ENCODE measurements at places on chromosomes 7 and 10.

GRCh38 chr7:43265139-43265538, 152.7 kb downstream of the HECW1 start:
- DNase-seq: no peak

- no peak for DNase-seq
Measured at GRCh38 chr10:74859546-74859945, 33.1 kb downstream of the KAT6B start.

DNA sequence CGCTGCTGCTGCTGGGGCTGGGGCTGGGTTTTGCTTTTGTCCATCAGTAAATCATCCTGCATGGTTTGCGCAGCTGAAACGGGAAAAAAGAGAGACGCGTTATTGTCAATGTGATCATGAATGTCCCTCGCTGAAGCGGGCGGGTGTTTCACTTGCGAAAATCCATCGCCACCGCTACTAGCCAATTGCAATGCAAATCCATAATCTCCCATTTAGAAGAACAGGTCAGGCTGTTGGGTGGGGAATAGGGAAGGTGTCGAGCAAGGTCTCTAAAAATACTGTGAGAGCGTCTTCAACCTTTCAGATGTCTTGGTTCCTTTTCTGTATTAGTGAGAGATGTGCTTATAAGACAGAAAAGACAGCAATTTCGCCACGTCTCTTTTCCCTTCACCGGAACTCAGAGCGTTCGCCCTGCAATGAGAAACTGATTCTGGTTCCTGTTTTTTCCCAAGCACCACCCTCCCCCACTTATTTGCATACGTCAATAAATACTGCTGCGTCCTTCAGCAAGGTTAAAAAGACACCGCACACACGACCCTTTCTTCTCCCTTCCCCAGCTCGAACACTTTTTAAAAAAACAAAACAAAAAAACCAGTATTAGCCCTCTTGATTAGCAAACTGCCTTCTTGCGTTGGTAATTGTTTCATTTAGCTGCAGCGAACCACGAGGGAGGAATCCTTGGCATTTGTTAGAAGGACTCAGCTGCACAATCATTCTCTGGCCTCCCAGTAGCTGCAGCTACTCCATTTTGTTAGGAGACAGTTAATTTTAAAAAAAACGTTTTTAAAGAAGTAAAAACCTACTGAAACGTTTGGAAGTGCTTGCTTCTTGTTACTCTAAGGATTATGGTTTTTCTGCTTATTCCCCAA, 50.4 kb downstream of the CPEB3 start:
- DNase-seq: peak; percentile 64

GRCh38 chr10:51288511-51288910, 214.2 kb downstream of the PRKG1 start:
- DNase-seq: no peak

DNA sequence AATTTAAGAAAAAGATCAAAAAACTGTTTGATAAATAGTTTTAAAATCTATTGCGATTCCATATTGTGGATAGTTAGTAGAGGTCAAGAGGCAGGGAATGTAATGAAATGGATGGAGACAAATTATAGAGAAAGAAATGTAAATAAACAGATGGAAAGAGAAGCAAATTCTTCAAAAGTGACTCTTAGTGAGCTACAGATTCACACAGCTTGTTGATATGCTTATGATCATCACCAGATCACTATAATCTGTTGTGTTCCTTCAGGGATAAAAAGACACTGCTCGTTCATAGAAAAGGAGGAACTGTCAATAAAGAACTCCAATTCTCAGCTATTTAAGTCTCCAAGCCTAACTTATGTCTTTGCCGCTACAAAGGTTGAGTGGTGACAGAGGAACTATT, 251.4 kb upstream of the SEMA3C start:
- no peak for DNase-seq

- DNase-seq: no peak
Measured at GRCh38 chr7:30088362-30088761, 46.4 kb upstream of the MTURN start.

DNA sequence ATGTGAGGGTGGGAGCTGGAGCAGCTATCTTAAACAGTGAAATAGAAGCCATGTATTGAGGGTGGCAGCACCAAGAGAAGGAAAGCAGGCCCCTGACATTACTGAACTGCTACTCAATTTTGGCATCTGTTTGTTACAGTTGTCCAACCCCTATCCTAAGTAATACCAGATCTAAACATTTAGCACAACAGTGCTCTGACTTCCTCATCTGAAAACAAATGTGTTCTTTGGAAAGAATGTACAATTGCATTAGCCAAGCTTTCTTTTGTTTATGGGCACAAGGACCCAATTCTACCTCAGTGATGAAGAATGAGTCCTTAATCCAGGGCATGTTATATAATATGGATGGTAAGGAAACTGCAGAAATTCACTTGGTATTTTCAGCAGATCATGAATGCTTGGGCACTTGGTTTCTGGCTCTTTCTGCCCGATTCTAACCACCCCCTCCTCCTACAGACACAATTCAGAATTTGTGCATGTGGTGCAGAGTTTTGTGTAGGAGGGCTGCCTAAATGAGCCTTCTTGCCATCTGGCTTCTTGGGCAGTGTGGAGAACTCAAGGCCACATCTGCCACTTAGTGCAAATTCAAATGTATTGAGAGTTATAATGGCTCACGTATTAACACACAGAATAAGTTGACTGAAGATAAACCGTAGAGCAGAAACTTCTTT, 36.9 kb upstream of the KMT2E start:
- DNase-seq: peak; percentile 51

DNA sequence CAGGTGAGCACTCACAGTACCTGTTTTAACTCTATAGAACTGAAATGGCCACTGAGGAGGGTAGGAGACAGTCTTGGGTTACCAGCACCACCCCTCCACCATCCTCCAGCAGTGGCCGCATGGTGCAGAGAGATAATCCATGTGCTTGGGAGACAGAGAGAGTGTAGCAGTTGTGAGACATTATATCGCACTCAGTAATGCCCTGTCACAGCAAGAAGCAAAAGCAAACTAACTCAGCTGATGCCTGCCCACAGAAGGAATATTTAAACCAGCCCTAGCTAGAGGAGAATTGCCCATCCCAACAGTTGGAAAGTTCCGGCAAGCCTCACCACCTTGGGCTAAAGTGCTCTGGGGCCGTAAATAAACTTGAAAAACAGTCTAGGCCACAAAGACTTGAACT, 58.8 kb upstream of the HBP1 start:
- DNase-seq: no peak

GRCh38 chr10:88115968-88116367, 252.5 kb downstream of the PTEN start:
- DNase-seq: peak; percentile 89

- no peak for DNase-seq
Measured at GRCh38 chr10:131181456-131181855, 130.1 kb downstream of the TCERG1L start.

DNA sequence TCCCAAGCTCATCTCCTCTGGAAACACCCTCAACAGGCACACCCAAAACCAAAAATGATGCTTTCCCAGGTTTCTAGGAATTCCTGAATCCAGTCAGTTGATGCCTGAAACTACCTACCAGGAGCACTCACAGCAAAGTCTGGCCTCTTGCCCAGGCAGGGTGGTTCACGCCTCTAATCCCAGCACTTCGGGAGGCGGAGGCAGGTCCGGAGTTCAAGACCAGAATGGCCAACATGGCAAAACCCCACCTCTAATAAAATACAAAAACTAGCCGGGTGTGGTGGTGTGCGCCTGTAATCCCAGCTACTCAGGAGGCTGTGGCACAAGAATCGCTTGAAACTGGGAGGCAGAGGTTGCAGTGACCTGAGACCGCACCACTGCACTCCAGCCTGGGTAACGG, 1.9 kb downstream of the MAD1L1 start:
- DNase-seq: no peak

- peak; percentile 27 for DNase-seq
Measured at GRCh38 chr7:27704422-27705199, 35.4 kb upstream of the TAX1BP1 start.

DNA sequence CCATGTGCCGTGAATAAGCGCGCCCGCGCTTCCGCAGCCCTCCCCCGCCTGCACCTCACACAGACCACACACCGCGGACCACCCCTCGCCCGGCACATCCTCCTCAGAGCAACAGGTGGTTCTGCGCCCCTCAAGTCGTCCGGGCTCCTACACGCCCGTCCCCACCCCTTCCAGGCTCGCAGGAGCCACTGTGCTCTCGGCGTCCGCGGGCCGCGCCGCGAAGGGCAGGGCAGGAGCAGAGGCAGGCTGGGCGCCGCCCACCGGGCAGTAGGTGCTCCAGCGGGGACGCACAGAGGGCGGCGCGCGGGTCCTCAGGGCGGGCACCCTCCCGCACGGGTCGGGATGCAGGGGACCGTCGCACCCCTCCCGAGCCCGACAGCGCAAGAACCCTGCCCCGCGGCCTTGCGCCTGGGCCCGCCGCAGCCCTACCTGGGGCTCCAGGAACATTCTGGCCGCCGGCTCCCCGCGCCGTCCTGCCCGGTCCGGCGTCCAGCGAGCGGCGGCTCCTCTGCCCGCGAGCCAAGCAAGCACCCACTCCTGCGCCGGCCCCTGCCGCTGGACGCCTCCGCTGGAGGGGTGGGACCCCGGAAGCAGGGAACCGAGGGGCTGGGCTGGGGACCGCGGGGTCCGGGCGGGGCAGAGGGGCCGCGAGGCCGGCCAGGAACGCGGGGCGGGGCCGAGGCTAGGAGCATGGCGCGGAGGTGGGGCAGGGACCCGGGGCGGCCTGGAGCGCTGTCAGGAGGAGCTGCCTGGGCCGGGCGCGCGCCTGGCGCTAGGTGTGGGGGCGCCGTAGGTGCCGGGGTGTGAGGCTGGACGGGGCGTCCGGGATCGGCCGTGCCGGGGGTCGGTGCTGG, 37.4 kb downstream of the RASGEF1A start:
- DNase-seq: no peak

- no peak for DNase-seq
Measured at GRCh38 chr10:23016636-23017035, 78.7 kb upstream of the MSRB2 start.

DNA sequence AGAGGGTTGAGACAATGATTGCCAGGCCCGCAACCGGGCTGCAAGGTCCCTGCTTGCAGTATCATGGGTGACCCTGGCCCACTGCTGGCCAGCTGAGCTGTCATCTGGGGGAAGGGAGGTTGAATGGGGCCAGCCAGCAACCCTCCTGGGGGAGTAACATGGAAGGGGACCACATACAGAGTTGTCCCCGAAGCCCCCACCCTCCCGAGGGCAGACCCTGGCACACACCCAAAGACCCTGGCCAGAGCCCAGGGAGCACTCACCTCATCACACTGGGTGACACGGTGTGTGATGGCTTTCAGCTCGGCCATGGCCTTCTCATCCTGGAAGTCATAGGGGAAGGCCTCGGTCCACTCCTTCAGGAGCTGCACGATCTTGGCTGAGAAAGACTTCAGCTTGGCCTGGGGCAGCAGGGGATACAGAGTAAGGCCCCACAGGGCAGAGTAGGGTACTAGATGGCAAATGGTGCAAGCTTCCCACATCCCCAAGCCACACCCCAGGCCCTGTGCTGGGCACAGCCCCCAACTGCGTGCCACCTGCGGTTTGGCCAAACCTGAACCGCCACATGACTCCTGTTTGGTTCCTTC, 63.4 kb downstream of the CSGALNACT2 start:
- DNase-seq: no peak

DNA sequence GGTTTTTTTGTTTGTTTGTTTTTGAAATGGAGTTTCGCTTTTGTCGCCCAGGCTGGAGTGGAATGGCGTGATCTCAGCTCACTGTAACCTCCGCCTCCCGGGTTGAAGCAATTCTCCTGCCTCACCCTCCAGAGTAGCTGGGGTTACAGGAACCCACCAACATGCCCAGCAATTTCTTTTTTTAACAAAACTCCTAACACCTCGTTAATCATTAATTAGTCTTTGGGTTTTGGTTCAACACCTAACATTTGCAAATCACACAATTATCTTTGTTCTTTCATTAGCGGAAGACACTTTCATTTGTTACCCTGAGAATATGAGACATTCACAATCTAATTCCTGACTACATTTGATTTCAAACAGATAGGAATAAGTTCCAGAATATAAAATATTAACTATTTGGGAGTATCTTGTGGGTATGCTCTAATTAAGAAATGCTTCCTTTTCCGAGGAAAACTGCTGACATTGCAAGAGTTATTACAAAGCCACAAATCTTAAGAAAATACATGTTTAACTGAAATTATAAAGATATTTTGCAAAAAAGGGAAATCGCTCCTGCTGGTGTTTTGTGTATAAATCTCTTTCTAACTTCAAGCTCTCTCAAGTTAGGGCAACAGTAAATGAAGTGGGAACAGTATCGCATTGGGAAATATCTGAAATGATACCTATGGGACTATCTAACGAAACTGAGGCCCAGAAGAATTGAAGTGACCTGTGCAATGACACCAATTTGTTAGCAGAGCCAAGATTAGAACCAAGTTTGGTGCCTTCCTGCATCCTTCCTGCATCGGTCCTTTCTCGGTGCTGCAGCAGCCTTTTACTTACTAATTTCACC, 1.2 kb upstream of the LSM8 start:
- DNase-seq: peak; percentile 16

- no peak for DNase-seq
Measured at GRCh38 chr10:78589687-78590086, 479.1 kb upstream of the ZMIZ1 start.

DNA sequence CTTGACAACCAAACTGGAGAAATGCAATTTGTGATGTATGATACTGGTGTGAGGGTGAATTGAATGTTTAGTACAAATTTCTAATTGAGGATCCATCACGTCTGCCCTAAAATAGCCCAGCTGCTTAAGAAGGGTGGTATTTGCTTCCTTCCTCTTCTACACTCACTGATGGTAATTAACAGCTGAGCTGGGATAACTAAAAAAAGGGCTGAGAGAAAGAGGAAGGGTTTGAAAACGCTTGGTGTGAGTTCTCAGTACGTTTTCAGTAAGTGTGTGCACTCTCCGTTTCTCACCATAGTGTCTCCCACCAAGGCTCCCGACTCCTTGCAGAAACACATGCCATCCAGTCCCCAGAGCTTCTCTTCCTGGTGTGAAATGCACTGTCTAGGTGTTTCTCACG, 54.3 kb downstream of the MAP3K8 start:
- no peak for DNase-seq

DNA sequence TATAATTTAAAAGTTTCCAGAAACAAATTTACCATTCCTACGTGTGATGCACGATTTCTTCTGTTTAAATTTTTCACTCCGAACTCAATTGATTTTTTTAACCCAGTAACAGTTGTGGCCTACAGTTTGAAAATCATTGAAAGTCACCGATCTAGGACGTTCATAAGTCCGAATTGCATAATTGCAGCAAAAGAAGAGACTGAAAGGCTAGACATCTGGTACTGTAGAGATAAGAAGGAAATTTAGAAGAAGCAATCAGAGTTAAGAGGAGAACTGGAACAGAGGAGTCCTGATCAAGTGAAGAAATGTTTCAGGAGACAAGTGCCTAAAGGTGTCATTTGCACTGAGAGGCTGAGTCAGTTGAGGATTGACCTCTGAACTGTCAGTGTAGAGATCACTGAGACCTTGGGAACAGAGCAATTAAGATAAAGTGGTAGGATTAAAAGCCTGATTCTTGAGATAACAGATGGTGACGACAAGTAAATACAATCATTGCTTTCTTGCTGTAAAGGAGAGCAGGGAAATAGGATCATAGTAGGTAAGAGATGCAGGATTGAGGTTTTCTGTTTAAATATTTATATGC, 73.5 kb downstream of the ZFAND4 start:
- DNase-seq: no peak
